ENCODE measurements at places on chromosomes 7 and 10.

DNA sequence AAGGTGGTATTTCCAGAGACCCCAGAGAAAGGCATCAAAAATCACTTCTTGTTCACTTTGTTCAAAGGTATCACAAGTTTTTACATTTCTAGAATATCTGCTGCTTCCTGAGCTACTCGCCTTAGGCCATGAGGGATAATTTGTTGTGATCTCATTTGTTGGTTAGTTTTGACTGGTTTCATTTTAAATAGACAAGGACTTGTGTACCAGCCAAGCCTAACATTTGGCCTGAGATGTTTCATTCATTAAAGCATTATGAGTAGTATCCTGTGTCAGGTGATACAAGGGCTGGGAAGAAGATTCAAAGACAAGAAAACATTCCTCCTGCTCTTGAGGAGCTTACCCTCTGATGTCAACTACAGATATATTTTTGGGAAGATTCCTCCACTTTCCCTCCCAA, 170.3 kb upstream of the FAM171A1 start:
- DNase-seq: no peak

DNA sequence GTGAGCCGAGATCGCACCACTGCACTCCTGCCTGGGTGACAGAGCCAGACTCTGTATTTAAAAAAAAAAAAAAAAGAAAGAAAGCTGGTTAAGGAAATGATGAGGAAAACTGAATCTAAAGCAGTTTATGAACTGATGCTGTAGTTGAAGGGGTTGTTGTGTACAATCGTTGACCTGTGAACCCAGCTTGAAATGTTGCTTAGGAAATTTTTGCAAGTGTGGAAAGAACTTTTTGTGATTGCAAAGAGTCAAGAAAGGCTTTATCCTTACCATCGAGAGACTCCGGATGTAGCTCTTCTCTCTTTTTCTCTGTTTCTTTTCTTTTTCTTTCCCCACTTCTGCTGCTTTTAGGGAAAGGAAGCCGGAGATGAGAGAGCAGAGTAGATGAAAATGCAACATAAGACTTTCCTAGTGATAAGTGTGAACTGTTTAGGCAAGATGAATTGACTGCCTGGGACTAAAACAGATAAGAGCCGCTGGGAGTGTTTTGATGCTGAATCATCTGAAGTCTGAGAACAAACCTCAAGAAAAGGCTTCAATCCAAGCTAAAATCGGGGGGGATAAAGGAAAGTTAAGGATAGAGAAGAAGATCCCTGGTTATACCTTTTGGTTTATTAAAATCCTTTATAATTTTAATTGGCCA, 69.0 kb downstream of the TAF3 start:
- no peak for DNase-seq

- DNase-seq: no peak
These were observed 768.6 kb downstream of the NRG3 start for GRCh38 chr10:82643601-82644000.

GRCh38 chr10:7895699-7896090, 77.4 kb downstream of the TAF3 start:
- no peak for DNase-seq

DNA sequence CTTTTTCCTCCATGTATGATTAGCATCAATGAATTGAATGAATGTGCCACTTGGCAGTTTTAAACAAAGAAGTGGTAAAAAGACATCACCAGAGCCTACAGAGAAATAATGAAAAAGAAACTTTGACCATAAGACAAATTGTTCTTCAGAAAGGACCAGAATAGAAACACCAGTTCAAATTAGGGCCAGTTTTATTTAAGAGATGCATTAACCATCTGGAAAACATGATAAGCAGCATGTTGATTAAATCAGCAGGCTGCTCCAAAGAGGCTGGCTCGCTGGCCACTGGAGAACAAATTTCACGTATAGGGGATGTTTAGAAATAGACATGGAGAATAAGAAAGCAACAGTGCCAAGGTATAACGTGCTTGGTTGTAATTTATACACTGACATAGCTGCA, 242.3 kb upstream of the AOAH start:
- no peak for DNase-seq

Data from stimulated activated CD8-positive, alpha-beta memory T cell treated with anti-CD3 and anti-CD28 coated beads, Interleukin-7, amount 100 ng/mL, for 1 hour (primary cell).